ENCODE measurements at places on chromosomes 5 and 9. TPM values are rescaled to one million over a fixed set of nuclear protein-coding genes. Genes with fewer than 3 reads are reported as not detected.

DNA sequence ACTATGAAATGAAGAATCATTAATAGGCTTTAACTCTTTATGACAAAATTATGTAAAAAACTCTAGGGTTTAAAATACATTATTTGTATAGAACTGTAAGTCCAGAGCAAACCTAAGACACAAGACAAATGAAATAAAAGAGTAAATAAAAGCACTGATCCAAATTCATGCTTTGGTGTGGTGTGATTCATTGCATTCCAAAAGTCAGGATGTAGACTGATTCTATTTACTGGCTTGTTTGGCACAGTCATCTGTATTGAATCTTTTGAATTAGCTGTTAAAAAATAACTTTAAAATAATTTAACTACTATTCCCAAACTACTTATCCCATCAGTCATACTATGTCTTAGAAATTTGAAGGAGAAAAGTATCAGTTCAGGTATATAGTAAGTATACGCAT is 31.1 kb downstream of the IL4 start:
- no peak for DNase-seq

- no peak for DNase-seq
Observed at GRCh38 chr5:122283592-122283991, 28.4 kb upstream of the SNCAIP start.

GRCh38 chr9:105244734-105245028 is 230 bp downstream of the SLC44A1 start:
- no peak for DNase-seq

DNA sequence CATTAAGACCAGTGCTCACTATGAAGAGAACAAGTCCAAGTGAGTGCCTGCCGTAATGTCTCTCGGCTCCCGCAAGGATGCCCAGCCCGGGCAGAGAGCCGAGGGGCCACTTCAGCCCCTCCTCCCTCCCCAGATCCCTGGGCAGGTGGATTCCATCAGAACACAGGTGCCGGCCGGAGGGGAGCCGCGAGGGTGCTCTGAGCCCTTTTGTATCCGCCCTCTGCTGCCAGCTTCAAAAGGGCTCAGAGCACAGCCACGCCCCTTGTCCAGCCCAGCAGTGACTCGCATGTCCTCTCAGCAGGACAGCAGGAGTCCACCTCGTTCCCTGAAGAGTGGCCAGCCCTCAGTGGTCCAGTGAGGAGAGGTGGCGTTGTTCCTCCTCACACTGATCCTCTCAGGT is 43.9 kb downstream of the CYFIP2 start:
- DNase-seq: no peak

- DNase-seq: no peak
Observed at GRCh38 chr5:38023799-38024198, 184.0 kb upstream of the GDNF start.

GRCh38 chr9:14323083-14323971 is 9.4 kb upstream of the NFIB start:
- no peak for DNase-seq

The PCDHB16 gene
- total RNA-seq: 1.2 TPM

All from stomach (tissue), 19 donors.